Stimulated activated CD8-positive, alpha-beta memory T cell treated with anti-CD3 and anti-CD28 coated beads, Interleukin-15, amount 100 ng/mL, for 4 hours (primary cell): ENCODE measurements at places on chromosomes 1 and 21.

- no peak for DNase-seq
Observed at GRCh38 chr1:56146449-56146848, 432.9 kb downstream of the PLPP3 start.

DNA sequence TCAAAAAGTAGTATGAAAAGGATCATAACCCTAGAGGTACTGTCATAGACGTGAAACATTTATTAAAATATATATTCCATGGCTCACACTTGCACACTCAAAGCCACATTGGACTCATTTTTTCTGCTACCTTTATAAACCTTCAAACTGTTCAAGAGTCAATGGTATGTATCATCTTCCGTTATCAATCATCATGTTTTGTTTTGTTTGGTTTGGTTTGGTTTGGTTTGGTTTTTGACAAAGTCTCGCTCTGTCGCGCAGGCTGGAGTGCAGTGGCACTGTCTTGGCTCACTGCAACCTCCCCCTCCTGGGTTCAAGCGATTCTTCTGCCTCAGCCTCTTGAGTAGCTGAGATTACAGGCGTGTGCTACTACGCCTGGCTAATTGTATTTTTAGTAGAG lies 1.8 kb downstream of the IFNAR2 start:
- no peak for DNase-seq

GRCh38 chr1:117631359-117632160 lies 25.7 kb downstream of the TENT5C start:
- DNase-seq = no peak

GRCh38 chr1:65264197-65264929 lies 45.0 kb upstream of the DNAJC6 start:
- no peak for DNase-seq

DNA sequence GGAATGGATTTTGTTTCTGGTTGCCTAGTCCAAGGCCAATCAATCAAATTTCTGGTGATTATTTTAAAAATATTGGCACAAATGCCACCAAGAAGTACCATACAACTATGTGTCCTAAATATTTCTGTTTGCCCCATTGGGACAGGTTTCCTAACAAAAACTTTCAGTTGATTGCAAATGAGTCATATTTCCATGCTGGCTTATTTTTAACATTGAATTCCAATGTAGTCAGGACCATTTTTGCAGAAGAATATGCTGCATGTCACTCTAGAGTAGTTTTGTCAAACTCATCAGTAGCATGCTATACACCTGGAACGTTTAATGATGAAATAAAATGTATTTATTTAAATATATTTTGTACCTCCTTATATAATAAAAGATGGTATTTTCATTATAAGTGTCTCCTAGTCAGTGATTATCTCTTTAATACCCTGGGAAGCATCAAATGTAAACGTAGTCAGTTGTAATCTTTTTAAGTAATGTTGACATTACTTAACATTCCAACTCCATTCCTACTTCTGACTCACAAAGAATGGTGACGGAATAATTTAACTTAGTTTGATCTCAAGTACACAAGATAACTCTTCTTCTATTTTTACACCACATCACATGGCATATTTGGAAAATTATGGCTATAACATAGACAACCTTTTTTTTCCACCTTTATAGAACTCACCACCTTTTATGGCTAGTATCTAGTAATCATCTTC lies 39.0 kb upstream of the USH2A start:
- DNase-seq = no peak
